ENCODE measurements at places on chromosomes 11 and 22.

GRCh38 chr11:110000031-110000502, 93.1 kb upstream of the ZC3H12C start:
- no peak for DNase-seq

- DNase-seq = no peak
These were observed 189.6 kb upstream of the CCDC90B start for GRCh38 chr11:83475760-83476159.

DNA sequence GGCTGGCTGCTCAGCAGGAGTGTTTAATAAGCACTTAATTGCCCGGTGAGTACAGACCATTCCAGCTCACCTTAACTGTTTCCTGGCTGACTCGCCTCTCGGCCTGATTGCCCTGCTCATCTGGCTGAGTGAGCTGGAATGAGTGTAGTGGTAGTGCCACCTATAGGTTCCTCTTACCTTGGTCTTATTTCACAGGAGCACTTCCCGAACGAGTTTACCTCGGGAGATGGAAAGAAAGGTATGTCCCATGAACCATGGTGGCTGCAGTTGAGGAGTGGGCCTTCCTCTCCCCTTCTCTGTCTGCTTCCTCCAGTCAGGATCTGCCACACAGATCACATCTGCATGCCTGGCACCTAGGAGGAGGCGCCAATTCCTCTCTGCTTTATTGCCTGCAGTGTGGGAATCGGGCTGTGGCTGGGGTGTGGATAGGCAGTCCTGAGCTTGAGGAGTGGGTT, 26.7 kb downstream of the UPB1 start:
- no peak for DNase-seq

- DNase-seq = no peak
These were observed 2.5 kb upstream of the RCN1 start for GRCh38 chr11:32088117-32088941.

DNA sequence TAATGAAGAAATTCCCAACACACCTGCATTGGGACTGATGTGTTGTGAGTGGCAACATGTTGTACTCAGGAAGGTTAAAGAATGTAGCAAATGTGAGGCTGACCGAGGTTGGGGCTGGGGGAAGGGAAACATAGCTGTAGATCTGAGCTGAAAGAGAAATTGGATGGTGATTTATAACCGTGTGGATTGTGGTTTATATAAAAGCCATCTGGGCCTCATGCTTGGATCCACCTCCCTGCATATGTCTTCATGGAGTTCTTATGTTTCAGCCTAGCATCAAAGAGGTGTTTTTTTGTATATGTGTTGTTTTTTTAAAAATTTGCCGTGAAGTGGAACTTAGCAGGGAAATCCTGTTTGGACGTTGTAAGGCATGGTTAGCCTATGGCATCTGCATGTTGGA, 141.3 kb downstream of the NAV2 start:
- DNase-seq = no peak

GRCh38 chr22:44336962-44337677, 24.4 kb upstream of the SHISAL1 start:
- DNase-seq = no peak

DNA sequence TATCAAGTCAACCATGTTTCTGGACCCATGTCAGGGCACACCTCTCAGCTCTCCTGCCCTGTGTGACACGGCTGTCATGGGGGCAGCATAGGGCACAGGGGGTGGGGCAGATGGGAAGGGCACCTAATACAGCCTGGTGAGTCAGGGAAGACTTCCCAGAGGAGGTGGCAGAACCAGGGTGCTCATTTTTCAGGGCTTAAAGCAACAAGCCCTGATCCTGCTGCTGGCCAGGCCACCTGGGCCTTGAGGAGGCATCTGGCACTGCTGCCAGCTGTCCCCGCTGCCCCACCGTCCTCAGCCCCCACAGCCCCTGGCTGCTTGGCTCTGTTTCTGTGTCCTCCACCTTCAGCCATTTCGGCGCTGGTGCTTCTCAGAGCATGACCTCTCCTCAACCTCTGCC, 4.4 kb downstream of the MAP3K11 start:
- no peak for DNase-seq

GRCh38 chr11:80733790-80734189, 1293.0 kb upstream of the TENM4 start:
- DNase-seq = no peak

DNA sequence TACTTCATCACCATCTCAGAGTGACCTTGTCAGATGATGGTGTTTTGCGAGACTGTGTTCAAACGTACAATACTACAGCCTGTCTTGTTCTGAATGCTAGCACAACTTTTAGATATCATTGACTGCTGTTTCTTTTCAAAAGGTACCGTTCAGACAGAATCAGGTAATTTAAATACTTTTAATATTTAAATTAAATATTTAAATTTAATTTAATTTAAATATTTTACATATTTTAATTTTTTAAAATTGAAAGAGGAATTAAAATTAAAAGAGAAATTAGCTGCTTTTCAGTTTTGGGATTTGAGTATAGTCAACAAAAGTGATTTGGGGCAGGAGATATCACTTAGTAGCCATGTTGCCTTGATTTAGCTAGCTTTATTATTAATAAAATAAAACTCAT, 642.1 kb upstream of the CCDC179 start:
- DNase-seq = no peak

GRCh38 chr22:26970809-26971394, 313.5 kb downstream of the MIAT start:
- DNase-seq = no peak

DNA sequence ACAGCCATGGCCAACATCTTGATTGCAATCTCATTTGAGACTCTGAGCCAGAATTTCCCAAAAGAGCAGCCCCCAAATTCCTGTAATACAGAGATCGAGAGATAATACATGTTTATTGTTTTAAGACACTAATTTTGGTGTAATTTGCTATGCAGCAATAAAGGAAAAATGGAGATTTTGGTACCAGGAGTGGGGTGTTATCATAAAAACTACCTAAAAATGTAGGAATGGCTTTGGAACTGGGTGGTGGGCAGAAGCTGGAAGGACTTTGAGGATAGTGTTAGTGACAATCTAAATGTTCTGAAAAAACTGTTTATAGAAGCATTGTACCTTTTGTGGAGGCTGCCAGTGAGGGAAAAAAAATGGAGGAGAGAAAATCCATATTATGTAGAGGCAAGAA, 32.4 kb downstream of the C11orf96 start:
- no peak for DNase-seq

All from activated gamma-delta T cell treated with Interleukin-2 at 50 U/mL for 16 hours (primary cell).